Neural crest cell (in vitro differentiated cells): ENCODE measurements at places on chromosomes 2 and 18. TPM values are rescaled to one million over a fixed set of nuclear protein-coding genes. Genes with fewer than 3 reads are reported as not detected.

GPR45 gene
- total RNA-seq, result 0.30 TPM in 1 of 2 replicates, not detected in the other

IL36RN gene
- not detected in 2 replicates for total RNA-seq

DNAJC5G gene
- total RNA-seq, result not detected in 2 replicates

DNA sequence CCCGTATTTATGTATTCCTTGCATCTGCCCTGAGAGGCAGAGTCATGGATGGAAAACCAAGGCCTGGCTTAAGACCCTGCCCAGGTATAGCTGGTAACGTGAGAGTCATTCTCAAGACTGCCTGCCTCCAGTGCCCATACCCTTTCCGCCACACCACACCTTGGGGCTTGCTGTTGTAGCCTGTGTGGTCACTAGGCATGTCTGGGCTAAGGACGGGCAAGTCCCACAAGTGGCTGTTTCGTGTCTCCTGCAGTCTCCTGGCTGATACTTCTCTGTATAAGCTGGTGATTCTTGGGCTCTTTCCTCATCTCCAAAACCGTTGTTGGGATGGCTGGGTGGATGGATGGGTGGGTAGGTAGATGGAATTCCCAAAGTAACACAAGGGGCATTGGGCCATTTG is 269.8 kb downstream of the KLHL29 start:
- no peak overlapping the region for H3K4me3 ChIP-seq
- no peak for DNase-seq
- H3K27me3 ChIP-seq, result no peaks in the 10 kb centered on the region

GRCh38 chr18:75264926-75265597 is 54.5 kb downstream of the TSHZ1 start:
- H3K27me3 ChIP-seq, result peaks cover 2% of the 10 kb centered on the region
- no peak overlapping the region for H3K4me3 ChIP-seq
- no peak for DNase-seq
- H3K4me1 ChIP-seq, result peaks cover 29% of the 10 kb centered on the region

GRCh38 chr2:143525402-143525860 is 396.2 kb downstream of the ARHGAP15 start:
- peak overlapping the region; percentile 92 for H3K27ac ChIP-seq
- H3K4me3 ChIP-seq, result no peak overlapping the region
- no peaks in the 10 kb centered on the region for H3K27me3 ChIP-seq

- H3K4me1 ChIP-seq, result peaks cover 9% of the 10 kb centered on the region
- no peak overlapping the region for H3K27ac ChIP-seq
- no peak overlapping the region for H3K4me3 ChIP-seq
- DNase-seq, result no peak
- peaks cover 14% of the 10 kb centered on the region for H3K36me3 ChIP-seq
Observed at GRCh38 chr2:78245394-78246135, 723.4 kb upstream of the LRRTM4 start.

DNA sequence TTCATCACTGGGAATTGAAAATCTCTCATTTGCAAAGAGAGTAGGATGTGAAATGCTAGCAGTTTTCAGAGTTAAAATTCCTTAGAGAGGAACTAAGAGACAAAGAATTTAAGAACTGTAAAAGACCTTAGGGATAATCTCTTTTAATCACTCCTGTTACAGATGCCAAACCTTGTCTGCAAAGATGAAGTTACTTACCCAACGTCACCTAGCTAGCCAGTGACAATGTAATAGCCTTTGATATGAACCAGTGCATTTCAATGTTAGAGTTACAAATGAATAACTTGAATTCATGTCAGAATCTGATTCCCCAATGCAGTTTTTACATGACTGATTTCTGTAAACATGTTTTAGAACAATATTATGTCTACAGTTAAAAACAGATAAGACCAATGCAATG is 190.1 kb downstream of the LRP1B start:
- no peaks in the 10 kb centered on the region for H3K27me3 ChIP-seq
- no peaks in the 10 kb centered on the region for H3K36me3 ChIP-seq
- no peak for DNase-seq
- H3K4me1 ChIP-seq, result no peaks in the 10 kb centered on the region
- no peak overlapping the region for H3K27ac ChIP-seq

- H3K27me3 ChIP-seq, result no peaks in the 10 kb centered on the region
- H3K4me3 ChIP-seq, result no peak overlapping the region
- H3K36me3 ChIP-seq, result peaks cover 15% of the 10 kb centered on the region
- peaks cover 56% of the 10 kb centered on the region for H3K4me1 ChIP-seq
Observed at GRCh38 chr2:112150851-112151250, 12.7 kb downstream of the FBLN7 start.

DNA sequence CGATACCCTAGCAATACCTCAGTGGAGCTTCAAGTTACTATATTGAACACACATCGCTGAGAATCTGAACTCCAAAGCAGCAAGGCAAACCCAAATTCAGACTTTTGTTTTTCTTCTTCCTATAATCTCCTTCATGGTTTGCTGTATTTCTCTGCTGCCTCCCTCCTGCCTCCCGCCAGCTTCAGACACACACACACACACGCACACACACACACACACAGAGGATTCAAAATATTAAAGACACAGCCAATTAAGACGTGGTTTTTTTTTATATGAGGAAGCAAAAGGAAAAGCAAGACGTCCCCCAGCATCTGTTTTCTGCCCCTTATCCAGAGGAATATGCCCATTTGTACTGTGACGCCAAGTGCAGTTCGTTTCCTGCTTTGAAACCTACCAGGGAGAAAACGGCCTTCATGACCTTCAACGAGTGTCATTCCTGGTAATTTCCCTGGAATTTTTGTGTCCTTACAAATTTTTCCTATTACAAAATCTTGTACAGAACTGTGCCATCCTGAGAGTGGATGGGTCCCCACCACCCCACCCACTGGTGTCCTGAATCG is 547.9 kb upstream of the ID2 start:
- H3K27me3 ChIP-seq, result no peaks in the 10 kb centered on the region
- H3K4me1 ChIP-seq, result peaks cover 18% of the 10 kb centered on the region
- H3K27ac ChIP-seq, result peak overlapping the region; percentile 59
- peaks cover 3% of the 10 kb centered on the region for H3K36me3 ChIP-seq

GRCh38 chr2:167945660-167946368 is 301.6 kb downstream of the STK39 start:
- no peak overlapping the region for H3K27ac ChIP-seq
- no peak overlapping the region for H3K4me3 ChIP-seq
- peaks cover 24% of the 10 kb centered on the region for H3K4me1 ChIP-seq
